Foreskin melanocyte (primary cell): ENCODE measurements at places on chromosomes 16 and 17.

DNA sequence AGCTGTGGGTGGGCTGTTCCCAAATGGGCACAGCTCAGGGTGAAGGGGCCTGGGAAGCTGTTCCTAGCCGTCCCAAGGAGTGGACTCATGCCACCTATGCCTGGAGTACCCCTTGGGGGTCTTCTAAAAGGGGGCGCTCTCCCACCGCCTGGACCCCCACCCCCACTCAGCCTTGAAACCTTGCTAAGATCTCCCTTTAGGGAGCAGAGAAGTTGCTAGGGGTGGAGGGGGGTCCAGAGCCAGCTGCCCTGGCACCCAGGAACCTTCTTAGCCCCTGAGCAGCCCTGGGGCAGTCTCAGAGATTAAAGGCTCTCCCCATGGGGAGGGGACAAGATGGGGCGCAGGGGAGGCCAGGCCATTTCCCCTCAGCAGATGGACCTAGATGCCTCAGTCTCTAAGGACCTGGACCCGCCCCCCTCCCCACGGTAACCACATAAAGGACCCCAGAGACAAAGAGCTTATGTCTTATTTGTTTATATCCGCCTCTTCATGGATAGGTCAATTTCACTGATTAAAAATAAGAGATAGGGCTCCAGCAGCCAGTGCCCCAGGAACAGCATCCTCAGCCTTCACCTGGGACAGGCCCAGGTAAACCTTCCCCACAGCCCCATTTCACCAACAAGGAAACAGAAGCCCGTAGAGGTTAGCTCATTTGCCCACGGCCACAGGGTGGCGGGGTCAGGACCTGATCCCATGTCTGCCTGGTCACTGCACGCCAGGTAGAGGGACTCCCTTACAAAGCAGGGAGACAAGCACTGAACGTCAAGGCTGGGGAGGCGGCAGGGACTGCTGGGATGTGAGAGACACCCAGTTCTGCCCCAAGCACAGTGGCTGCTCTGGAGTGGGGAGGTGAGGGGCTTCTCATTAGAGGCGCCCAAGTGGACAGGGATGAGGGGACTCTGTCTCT is 3.4 kb downstream of the MTSS2 start:
- no peak for DNase-seq

- DNase-seq = no peak
Observed at GRCh38 chr16:66278111-66278531, 88.4 kb upstream of the CDH5 start.

DNA sequence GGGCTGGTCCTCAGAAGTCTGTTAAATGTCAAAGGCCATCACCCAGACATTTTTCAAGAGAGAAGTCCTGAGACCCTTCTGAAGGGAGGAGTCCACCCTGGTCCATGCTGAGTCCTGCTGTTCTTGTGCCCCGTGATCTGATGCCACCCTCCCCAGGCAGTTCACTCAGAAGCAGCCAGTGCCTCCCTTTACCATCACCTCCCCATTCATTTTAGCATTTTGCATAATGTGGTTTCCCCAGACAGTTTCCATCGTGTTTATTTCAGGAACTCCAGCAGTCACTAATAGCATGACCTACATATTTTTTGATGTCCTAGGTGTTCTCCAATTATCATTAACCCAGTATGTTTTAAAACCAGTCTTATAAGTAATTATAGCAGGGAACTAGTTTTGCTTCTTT is 353.0 kb upstream of the CDH5 start:
- no peak for DNase-seq

DNA sequence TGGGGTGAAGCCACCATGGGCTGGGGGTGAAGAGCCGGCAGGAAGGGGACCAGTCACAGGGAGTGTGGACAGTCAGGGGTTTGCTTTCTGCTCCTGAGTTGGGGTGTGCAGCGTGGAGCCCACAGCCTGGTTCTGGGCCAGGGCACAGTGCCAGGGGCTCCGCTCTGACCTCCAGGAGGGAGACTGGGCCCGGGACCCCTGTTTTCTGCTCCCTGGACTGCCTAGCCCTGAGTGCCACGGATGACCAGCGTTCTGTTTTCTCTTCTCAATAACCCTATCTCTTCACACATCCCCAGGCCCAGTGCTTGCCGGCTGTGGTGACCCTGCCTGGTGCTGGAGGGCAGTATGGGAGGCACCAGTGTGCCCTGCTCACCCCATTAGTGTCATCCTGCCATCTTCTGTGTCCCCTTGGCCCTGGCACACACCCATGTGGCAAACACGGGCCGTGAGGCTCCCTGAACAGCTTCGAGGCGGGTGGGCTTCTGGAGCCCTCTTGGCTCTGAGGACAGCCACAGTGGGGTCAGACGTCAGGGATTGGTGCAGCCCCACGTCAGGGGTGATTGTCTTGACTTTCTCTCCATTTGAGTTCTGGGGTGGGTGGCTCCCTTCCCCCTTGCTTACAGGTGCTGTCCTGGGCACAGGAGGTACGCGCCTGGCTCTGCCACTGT is 1.1 kb downstream of the CEMP1 start:
- DNase-seq = no peak

DNA sequence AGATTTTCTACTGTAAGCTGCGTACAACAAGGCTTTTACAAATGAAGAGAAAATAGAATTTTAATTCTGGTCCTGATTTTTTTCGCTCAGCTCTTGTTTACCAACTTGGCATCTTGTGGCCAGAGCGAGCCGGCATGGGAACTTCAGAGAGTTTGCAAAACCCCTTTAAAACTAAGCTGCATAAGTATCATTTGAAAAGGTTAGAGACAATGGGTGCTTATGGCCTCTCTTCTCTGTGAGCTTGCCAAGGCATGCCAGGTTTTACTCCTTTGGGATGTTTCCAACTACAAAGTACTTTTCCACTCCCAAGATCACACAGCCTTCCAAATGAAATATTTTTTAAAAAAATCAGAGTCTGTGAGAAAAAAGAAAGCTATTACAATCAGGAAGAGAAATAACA is 62.4 kb upstream of the FA2H start:
- no peak for DNase-seq

- no peak for DNase-seq
Observed at GRCh38 chr16:84308120-84308519, 13.4 kb downstream of the WFDC1 start.

GRCh38 chr16:61823326-61823725 is 212.9 kb downstream of the CDH8 start:
- DNase-seq = no peak

GRCh38 chr17:21165922-21166594 is 39.3 kb downstream of the DHRS7B start:
- no peak for DNase-seq
